ENCODE measurements at places on chromosomes 1 and 21. TPM values are rescaled to one million over a fixed set of nuclear protein-coding genes. Genes with fewer than 3 reads are reported as not detected.

Gene OMA1
- 32.3 TPM for total RNA-seq

DNA sequence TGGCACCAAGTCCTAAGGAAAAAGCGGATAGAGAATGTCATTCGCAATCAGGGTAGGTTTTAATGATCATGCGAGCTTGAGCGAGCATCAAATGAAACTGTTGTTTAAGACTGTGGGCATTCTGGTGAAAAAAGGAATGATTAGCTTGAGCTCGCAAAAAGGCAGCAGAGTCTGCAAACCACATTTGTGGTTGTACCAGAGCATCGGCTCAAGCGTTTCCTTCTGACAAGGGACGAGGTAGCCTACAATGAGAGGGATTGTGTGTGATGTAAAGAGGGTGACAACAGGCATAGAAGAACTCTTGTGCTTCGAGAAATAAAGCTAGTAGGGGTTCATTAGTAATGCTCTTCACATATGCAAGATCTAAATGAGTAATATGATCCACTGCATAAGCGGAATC, 11.1 kb upstream of the CD48 start:
- H3K27me3 ChIP-seq = no peaks in the 10 kb centered on the region
- H3K4me1 ChIP-seq = peaks cover 3% of the 10 kb centered on the region
- no peak overlapping the region for H3K27ac ChIP-seq
- no peaks in the 10 kb centered on the region for H3K36me3 ChIP-seq
- no peak overlapping the region for H3K4me3 ChIP-seq

DNA sequence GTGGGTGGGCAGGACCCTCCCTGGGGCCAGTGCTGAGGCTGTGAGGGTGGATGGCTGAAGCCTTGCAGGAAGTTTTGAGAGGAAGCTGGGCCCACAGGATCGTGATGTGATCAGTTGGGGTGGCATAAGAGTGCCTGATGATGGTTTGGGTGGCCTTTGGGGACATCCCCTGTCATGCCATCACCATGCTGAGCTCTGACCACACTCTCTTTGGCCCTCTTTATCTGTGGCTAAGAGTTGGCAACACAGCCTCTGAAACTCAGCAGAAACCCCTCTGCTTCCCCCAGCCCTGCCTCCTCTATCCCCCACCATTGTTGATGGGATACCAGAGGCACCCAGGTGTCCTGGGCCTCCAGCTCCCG, 19.8 kb downstream of the MIIP start:
- H3K4me1 ChIP-seq = no peaks in the 10 kb centered on the region
- H3K4me3 ChIP-seq = no peak overlapping the region
- no peaks in the 10 kb centered on the region for H3K36me3 ChIP-seq
- no peaks in the 10 kb centered on the region for H3K27me3 ChIP-seq
- no peak overlapping the region for H3K27ac ChIP-seq

Gene TEDDM1
- total RNA-seq = not detected

DNA sequence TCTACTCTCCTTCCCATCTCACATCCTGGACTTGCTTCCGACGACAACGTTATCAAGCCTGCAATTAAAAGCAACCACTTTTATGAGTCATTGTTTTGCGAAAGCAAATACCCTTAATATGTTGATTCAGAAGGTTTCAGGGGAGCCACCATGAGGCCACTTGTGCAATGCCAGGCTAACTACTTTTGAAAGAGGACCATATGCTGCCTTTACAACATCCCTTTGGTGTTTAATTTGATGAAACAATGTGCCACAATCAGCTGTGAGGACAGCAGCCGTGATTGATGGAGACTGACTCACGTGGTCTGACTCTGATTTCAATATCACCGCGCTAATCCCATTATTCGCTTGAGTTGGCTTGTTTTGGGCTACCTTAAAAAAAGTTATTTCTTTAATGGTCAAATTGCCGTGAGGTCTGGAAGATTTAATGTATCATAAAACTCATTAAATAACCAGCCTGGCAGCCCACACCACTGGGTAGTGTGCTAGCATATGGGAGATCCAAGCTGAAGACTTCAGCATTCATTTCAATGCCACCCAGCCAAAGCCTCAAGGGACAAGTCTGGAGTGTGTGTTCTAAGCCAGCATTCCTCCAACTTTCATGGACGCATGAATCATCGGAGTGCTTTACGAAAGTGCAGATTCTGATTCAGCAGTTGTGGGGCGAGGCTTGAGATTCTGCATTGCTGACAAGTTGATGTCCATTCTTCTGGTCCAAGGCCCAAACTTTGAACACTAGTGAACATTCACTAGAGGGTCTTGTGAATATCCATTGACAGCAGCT, 73.3 kb upstream of the PAXBP1 start:
- no peak overlapping the region for H3K4me3 ChIP-seq
- H3K36me3 ChIP-seq = no peaks in the 10 kb centered on the region
- H3K27ac ChIP-seq = no peak overlapping the region
- H3K4me1 ChIP-seq = no peaks in the 10 kb centered on the region
- H3K27me3 ChIP-seq = no peaks in the 10 kb centered on the region

DNA sequence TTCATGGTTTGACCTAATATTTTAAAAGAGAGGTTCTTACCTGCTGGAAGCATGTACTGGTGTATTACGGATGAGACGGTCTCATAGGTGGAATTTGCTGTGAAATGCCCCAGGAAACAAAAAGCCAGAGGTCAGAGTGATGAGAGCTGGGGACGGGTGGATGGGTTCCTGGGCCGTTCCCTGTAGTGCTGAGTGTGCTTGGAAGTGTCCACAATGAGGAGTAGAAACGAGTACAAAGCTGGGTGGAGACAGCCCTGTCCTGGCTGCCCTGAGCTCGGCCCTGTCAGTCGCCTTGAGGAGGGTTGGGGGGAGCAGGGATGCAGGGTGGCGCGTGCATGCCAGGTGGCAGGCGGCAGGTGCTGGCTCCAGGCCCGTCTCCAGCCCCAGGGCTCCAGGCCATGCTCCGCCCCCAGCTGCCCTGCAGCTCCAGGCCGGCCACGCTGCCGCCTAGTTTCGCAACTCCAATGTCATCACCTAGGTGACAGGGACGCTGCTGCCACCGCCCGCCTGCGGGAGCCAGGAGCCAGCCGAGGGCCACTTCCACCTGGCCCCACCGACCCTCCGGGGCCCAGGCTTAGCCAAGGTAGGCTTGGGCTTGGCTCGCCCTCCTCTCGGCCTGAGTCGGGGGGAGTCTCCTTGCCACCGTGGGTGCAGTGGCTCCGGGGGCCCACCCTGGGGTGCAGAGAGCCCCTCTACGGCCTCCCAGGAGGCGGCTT, 16.4 kb downstream of the TP73 start:
- no peak overlapping the region for H3K27ac ChIP-seq
- H3K36me3 ChIP-seq = no peaks in the 10 kb centered on the region
- H3K4me3 ChIP-seq = no peak overlapping the region
- no peaks in the 10 kb centered on the region for H3K27me3 ChIP-seq
- no peaks in the 10 kb centered on the region for H3K4me1 ChIP-seq

- no peaks in the 10 kb centered on the region for H3K36me3 ChIP-seq
- no peak overlapping the region for H3K4me3 ChIP-seq
- DNase-seq = no peak
- no peaks in the 10 kb centered on the region for H3K27me3 ChIP-seq
- no peak overlapping the region for H3K27ac ChIP-seq
Observed at GRCh38 chr1:42336978-42337377, 1.9 kb upstream of the FOXJ3 start.

DNA sequence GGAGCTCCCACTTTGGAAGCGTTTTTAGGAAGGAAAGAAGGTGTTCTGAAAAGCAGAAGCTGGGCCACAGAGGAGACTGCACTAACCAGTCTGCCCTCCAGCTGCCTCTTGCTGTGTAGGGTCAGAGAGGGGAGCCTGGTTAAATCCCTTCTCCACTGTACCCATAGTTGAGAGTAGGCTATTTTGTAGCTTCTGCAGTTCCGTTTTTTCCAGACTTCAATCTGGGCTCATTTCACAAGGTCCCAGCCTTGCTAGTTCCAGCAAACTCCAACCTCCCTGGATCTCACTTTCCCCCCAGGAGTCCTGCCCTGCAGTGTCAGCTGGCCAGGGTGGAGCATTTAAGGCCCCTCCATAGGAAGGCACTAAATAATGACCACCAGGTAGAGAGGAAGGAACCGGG, 11.0 kb downstream of the TNN start:
- DNase-seq = no peak
- no peaks in the 10 kb centered on the region for H3K4me1 ChIP-seq
- no peaks in the 10 kb centered on the region for H3K27me3 ChIP-seq
- H3K27ac ChIP-seq = no peak overlapping the region
- no peaks in the 10 kb centered on the region for H3K36me3 ChIP-seq
- no peak overlapping the region for H3K4me3 ChIP-seq

DNA sequence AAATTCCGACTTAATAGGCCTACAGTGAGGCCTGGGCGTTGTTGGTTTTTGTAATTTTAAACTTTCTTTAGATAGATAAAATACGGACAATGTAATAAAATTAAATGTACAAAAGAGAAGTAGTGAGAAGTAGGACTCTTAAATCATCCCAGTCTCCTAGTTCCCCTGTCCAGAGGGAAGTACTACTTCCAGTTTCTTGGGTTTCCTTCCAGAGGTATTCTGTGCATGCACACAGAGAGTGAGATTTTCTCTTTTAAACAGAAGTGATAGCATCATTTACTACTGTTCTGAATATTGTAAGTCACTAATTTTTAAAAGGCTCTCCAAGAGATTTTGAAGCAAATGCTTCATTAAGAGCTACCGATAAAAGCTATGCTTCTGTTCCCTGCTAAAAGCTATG, 7.2 kb upstream of the FNBP1L start:
- H3K27ac ChIP-seq = no peak overlapping the region
- no peaks in the 10 kb centered on the region for H3K4me1 ChIP-seq
- H3K4me3 ChIP-seq = no peak overlapping the region
- no peaks in the 10 kb centered on the region for H3K36me3 ChIP-seq

DNA sequence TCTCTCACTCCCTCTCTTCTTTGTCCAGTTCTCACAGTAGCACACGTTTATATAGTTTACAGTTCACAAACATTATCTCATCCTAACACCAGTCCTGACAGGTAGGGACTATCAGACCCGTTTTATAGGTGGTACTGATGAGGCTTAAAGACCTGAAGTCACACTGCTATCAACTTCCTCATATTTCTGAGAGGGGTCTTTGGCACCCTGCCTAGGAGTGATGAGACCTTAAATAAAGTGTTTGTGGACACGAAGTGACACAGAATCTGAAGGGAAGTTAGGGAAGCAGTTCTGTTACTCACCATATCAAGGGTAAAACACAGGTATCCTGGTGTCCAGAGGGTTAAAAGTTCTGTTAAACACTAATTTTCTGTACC, 590 bp upstream of the TACSTD2 start:
- H3K27ac ChIP-seq = no peak overlapping the region
- peak overlapping the region; percentile 39 for H3K4me3 ChIP-seq
- no peak for DNase-seq
- peaks cover 24% of the 10 kb centered on the region for H3K27me3 ChIP-seq
- H3K36me3 ChIP-seq = no peaks in the 10 kb centered on the region

DNA sequence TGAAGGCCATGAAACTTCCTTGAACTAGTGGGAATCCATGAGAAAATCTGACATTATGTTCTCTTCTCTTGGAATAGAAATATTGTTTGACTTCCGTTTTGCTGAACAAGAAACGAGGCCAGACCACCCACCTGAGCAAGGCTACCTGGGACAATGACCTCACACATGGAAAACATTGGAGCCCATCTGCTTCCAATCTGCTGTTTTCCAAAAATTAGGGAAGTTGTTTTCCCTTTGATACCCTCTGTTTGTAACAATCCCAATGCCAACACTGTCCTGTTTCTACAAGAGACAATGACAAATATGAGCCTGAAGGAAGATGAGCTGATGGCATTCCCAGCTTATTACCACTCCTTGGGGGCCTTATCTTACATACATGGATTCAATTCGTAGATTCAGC, 29.4 kb downstream of the OR2C3 start:
- H3K36me3 ChIP-seq = no peaks in the 10 kb centered on the region
- H3K4me1 ChIP-seq = no peaks in the 10 kb centered on the region
- no peak overlapping the region for H3K4me3 ChIP-seq
- no peaks in the 10 kb centered on the region for H3K27me3 ChIP-seq

GRCh38 chr1:206717674-206717989, 32.9 kb downstream of the MAPKAPK2 start:
- H3K27ac ChIP-seq = no peak overlapping the region
- no peak for DNase-seq
- H3K4me3 ChIP-seq = no peak overlapping the region
- peaks cover 24% of the 10 kb centered on the region for H3K4me1 ChIP-seq
- no peaks in the 10 kb centered on the region for H3K27me3 ChIP-seq

DNA sequence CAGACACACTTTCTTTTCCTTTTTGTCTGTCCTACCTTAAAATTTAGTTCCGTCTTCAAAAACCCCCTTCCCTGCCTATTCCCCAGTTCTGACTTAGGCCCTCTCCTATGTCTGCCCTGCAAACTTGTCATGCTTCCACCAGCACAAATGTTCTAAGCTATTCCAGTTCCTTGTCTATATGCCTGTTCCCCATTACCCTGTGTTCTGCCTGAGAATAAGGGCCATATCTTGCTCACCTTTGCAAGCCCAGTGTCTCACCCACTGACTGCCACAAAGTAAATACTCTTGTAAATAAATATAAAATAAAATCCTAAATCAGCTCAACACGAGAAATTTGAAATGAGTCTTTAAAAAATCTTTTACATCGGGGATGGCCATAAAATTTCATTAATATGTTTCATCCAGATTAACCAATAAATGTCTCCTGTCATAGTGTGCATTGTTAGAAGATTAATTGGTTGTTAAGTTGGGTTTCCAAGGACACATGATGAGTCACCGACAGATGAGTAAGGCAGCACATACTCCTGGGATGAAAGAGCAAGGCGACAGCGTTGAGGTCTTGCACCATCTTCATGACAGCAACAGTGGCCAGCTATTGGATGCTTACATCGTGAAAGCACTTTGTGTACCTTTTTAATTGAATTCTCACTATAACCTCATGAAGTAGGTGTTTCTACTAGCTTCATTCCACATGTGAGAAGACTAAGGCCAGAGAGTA, 92.6 kb upstream of the NGF start:
- no peak overlapping the region for H3K4me3 ChIP-seq
- no peaks in the 10 kb centered on the region for H3K36me3 ChIP-seq
- H3K27me3 ChIP-seq = no peaks in the 10 kb centered on the region
- H3K4me1 ChIP-seq = no peaks in the 10 kb centered on the region
- no peak for DNase-seq

Gene CCDC185
- total RNA-seq = not detected

Gene CLCA4
- 194 TPM for total RNA-seq

- H3K27ac ChIP-seq = peak within 1 kb of the TSS; percentile 46
- no peaks in the 10 kb centered on the region for H3K27me3 ChIP-seq
- DNase-seq = peak; percentile 50
- peaks cover 4% of the 10 kb centered on the region for H3K4me1 ChIP-seq
- no peak within 1 kb of the TSS for H3K4me3 ChIP-seq
Observed at GRCh38 chr1:16017461-16018303, at the start of gene HSPB7. HSPB7 (minus strand) TSS chr1:16018043; CDS start chr1:16017963, 80 bp downstream.

GRCh38 chr1:160136121-160136925, 15.1 kb upstream of the ATP1A4 start:
- no peak overlapping the region for H3K4me3 ChIP-seq
- H3K36me3 ChIP-seq = no peaks in the 10 kb centered on the region
- H3K27me3 ChIP-seq = no peaks in the 10 kb centered on the region
- H3K27ac ChIP-seq = no peak overlapping the region
- no peaks in the 10 kb centered on the region for H3K4me1 ChIP-seq

Gene LCE2D
- total RNA-seq = not detected

- peak overlapping the region; percentile 89 for H3K27ac ChIP-seq
- DNase-seq = peak; percentile 93
- H3K4me1 ChIP-seq = peaks cover 31% of the 10 kb centered on the region
- no peaks in the 10 kb centered on the region for H3K27me3 ChIP-seq
- H3K36me3 ChIP-seq = no peaks in the 10 kb centered on the region
- no peak overlapping the region for H3K4me3 ChIP-seq
Observed at GRCh38 chr1:12148160-12148957, 18.4 kb upstream of the TNFRSF1B start.

GRCh38 chr1:172342584-172343239, 77.8 kb upstream of the C1orf105 start:
- peak overlapping the region; percentile 43 for H3K27ac ChIP-seq
- no peak for DNase-seq
- H3K4me1 ChIP-seq = no peaks in the 10 kb centered on the region
- H3K27me3 ChIP-seq = no peaks in the 10 kb centered on the region
- no peaks in the 10 kb centered on the region for H3K36me3 ChIP-seq
- no peak overlapping the region for H3K4me3 ChIP-seq

Gene MOV10
- 61.6 TPM for total RNA-seq
